GM04504 (cell line): ENCODE measurements at places on chromosomes 6 and 20.
A peak's percentile ranks its signal among the peaks of the same experiment; 100 is the strongest.

- no peak for DNase-seq
Measured at GRCh38 chr20:64035933-64036345, at the start of gene C20orf204. Gene C20orf204 (plus strand): TSS chr20:64036182. CDS start chr20:64036324, 142 bp downstream.

DNA sequence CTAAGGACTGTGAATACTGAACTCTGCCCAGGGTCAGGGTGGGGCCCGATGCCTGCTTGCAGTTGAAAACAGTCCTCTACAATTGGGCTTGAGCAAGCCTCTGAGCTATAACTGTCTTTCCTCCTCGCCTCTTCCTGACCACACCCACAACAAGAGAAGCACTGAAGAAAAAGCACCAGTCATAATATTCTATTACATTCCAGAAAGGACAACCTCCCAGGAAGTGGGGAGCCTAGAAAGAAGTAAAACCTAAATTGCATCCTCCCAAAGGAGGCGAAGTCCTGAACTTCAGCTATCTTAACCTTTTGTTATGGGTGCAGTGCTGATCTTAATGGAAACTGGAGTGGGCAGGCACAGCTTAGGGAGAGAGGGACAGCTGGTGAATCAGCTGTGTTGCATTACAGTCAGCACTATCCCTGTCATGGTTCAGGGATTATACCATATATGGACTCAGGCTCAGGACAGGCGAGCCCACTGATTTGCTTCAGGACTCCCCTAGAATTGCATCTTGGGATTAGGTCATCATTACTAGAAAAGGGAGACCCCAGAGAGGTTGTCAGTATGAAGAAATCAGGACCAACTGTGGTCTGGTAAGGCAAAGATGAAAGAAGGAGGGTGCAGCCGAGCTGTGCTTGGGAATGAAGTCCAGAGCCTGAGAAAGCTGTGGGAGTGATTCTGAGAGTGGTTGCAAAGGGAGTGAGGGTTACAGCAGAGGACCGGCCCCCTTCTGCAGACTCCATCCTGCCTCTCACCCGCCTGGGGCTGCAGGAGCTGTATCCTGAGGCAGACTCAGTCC lies 18.3 kb upstream of the TRAM2 start:
- DNase-seq: peak; percentile 63

DNA sequence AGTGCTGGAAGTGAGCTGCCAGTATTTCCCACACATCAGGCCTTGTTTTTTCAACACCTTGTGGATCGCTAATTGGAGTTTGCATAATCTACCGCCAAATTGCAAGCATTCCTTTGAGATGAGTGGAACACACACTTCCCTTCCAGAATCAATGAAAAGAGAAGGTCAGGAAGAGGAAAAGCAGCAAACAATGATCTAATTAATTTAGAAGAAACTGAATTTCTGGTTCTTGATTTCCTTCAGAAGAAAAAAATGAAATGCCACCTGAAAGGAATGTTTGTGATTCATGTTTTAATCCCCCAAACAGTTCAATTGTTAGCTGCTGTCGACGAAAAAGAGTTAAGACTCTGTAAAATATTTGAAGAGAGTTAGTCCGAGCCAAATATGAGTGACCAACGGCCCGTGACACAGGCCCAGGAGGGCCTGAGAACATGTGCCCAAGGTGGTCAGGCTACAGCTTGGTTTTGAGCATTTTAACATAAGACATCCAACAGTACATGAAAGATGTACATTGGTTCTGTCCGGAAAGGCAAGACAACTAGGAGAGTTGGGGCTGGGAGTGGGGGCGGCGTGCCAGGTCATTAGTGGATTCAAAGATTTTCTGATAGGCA lies 182.3 kb downstream of the MTFR2 start:
- no peak for DNase-seq

- DNase-seq: peak; percentile 82
Measured at GRCh38 chr6:169205176-169206160, 48.2 kb downstream of the THBS2 start.

DNA sequence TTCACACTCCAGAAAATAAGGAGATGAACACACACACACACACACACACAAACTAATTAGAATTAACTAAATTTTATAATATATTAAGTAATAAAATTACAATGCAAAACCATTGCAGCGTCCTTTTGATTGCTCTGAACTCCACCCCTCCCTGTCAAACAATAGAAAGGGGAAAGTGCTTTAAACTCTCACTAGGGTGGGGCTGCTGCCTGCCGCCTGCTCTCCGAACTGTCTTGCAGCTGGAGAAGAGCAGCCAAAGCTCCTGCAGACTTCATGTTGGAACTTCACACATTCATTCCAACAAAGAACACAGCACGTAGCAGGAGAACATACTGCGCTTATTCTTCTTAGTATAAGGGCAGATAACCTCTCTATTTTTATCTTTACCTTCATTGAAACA lies 83.2 kb downstream of the GCLC start:
- DNase-seq: no peak

DNA sequence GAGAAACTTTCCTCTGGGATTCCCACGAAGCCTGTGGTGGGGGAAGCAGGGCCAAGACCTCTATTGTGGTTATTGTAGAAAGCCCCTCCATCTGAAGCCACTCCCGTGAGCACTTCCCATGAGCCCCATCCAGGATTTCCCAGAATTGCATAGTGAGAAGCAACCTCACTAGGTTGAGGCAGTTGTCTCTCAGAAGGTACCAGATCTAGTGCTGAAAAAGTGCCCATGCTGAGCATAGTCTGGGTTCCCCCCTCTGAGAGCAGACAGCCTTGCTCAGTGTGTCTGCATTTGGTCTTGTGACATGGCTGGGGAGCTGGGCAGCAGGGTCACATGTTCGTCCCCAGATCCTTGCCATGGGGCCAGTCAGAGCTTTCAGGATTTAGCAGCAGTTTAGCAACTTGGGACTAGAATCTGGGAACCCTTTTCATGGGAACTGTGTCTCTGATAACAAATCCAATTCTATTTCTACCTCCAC lies 38.6 kb downstream of the SLC9A8 start:
- DNase-seq: no peak

GRCh38 chr6:164167873-164168405 lies 753.4 kb downstream of the QKI start:
- no peak for DNase-seq

DNA sequence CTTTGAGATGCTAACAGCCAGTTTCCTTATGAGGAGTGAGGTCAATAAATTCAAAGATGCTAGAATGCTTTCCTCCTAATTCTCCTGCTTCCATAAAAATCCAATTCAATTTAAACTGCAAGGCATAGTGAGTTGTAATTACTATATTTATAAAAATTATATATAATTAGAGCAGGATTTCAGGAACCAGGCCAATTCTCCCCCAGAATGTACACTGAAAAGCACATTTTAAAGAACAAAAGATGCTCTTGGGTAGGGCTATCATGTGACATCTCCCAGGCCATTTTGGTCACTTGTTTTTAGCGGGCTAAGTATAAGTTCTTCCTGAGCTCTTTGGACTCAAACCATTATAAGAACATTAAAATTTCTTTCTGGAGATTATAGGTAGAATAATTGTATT lies 195.7 kb upstream of the KCNG1 start:
- DNase-seq: no peak

DNA sequence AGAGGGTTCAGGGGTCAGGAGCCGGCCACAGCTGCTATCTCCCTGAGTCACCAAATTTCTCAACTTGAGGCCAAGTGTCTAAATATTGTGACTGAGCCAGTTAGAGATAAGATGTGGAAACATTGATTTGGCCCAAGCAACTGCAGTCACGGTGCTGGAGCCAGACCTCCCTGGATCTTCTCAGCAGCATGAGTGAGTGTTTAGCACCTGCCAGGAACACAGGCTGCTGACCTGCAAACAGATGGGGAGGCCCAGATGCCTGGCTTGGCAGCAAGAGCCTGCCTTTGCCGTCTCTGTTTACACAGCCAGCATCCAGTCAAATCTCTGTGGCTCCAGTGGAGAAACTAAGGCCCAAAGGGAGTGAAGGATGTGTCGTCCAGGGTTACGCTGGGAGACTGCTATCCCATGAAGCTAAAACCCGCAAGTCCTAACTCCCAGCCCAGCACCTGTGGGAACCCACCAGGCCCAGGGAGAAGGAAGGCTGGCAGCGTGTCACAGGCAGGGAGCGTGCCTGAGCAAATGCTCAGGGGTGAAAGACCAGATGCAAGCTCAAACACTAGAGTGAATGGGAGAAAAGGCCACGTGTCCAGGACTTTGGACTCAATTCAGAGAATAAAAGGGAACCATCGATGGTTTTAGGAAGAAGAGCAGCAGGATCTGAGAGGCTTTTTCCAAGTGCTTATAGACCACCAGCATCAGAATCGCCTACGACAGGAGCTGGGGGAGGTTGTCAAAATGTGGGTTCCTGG lies 15.9 kb upstream of the PTGIS start:
- no peak for DNase-seq

GRCh38 chr6:33433544-33434191 lies 13.8 kb downstream of the SYNGAP1 start:
- DNase-seq: no peak

GRCh38 chr6:32617751-32618150 lies 19.5 kb upstream of the HLA-DQA1 start:
- no peak for DNase-seq

- DNase-seq: no peak
Measured at GRCh38 chr6:115935361-115935760, 125.3 kb downstream of the FRK start.
